ENCODE measurements at places on chromosomes 12 and 14.

- no peak for DNase-seq
Observed at GRCh38 chr12:102459314-102459713, 21.0 kb downstream of the IGF1 start.

DNA sequence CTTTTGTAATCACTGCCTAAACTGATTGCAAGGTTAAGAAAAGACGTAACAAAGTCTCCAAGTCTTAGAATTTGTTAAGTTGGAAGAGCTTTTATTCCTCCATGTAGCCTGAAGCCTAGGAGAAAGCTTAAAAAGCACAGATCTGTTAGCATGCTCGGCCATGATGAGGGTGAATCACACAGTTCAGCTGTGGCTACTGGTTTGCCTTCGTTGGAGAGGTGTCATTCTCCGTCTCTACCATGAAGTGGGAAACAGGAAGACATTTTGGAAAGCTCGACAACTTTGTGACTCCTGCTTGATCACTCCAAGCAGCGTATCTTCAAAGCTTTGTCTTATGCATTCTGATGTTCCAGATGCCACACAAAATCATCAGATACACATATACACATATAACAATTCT, 27.1 kb downstream of the DCP1B start:
- no peak for DNase-seq

GRCh38 chr14:55705651-55706364, 125.8 kb downstream of the KTN1 start:
- DNase-seq: no peak

GRCh38 chr14:25042362-25043299, 7.3 kb downstream of the STXBP6 start:
- peak; percentile 67 for DNase-seq

DNA sequence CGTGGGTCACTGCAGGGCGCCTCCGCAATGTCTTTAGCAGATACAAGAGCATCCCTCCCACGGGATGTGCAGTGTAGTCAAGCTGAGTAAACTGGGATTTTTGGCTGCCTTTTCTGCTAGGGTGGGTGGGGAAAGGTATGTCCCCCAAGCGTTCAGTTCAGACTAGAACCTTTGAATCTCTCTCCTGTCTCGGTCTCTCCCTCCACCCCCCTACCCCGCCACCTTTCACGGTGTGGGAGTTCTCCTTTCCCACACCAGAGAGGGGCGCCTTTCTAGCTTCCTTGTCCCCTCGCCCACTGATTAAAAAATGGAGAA, 525 bp upstream of the FAR2 start:
- DNase-seq: peak; percentile 46

DNA sequence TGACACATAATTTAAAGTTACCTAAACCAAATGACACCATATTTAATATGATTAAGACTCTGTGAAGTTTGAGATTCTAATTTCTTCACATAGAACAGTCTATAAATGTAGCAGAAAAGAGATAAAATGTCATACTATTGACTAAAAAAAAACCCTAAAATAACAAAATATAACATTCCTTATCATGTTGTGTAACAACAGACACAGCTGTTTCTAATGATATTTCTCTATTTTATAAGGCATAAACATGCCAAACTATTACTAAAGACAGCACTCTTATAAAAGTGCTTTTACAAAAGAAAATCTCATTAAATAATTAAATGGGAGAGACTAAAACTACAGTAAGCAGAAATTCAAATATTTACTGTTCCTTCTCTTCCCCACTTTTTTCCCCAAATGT, 49.4 kb downstream of the NOVA1 start:
- no peak for DNase-seq
